Mesothelial cell of epicardium (in vitro differentiated cells): ENCODE measurements at places on chromosomes 16 and 17. TPM values are rescaled to one million over a fixed set of nuclear protein-coding genes. Genes with fewer than 3 reads are reported as not detected.

DNA sequence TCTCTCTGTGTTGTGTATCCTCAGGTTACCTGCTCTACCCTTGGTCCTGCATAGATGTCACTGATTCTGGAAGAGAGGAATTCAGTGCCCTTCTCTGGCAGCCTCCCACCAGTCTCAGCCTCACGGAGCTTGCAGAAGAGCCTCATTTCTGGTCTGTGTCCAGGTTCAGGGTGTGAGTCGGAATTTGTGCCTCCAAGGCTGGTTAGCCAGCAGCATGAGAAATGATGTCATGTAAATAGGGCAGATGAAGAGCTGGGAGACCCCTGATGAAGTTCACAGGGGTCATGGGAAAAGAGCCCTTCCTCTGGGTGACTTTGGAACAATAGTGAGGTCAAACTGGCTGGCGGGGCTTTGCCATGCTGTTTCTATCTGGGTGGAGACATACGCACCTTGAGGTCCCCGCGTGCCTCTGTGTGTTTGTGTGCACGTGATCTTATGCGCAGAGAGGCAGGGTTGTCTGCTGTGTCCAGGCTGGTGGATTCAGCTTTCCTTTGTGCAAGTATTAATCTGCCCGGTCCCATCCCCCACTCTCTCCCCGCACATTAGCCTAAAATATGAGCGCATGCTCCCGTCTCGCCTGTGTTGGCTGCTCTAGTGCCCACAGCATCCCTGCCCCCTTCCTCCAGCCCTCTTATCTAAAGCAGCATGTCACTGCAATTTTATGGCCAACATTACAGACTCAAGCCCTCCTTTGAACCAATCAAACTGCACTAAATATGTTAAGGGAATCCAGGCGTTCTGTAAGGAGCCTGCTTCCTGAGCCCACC, 256.3 kb upstream of the ZFHX3 start:
- DNase-seq: no peak

DNA sequence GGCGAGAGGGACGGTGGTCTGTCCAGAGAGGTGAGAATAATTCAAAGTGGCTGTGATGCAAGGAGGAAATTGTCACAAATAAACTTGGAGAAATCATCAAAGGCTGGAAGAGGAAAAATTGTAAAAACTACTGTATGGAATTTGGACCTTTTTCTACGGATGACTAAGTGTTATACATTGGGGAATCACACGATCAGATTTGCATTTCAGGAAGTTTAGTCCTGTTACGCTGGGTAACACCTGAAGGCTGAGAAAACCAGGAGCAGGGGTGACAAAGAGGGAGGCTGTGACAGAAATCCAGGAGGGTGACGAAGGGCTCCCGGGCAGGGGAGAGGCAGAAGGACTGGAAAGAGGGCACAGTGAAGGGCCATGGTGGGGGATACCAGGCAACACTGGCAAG, 511.7 kb downstream of the CDH13 start:
- DNase-seq: no peak

GRCh38 chr16:89536886-89537548, 23.5 kb upstream of the RPL13 start:
- DNase-seq: no peak

DNA sequence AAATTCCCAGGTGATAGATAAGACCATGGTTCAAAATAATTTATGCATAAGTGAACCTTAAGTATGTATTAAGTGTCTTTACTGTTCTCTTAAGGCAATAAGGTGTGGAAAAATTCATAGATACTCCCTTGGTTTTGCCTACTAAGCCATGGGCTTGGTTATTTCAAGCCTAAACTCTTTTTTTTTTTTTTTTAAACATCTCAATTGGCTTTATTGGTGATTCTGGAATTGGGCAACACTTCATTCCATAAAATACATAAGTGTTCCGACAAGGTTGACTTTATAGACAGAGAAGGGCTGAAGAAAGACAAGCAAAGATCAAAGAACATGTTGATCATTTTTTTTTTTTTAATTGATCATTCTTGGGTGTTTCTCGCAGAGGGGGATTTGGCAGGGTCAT, 73.5 kb downstream of the ESRP2 start:
- DNase-seq: no peak

CES5A gene
- not detected in 3 replicates for total RNA-seq

RHOT1 gene
- total RNA-seq: 31.7 to 36.9 TPM (median 34.6 TPM) in 3 replicates
